Activated CD8-positive, alpha-beta memory T cell treated with anti-CD3 and anti-CD28 coated beads, Interleukin-2, amount 50 U/mL, for 4 hours (primary cell): ENCODE measurements at places on chromosomes 3 and 15.

DNA sequence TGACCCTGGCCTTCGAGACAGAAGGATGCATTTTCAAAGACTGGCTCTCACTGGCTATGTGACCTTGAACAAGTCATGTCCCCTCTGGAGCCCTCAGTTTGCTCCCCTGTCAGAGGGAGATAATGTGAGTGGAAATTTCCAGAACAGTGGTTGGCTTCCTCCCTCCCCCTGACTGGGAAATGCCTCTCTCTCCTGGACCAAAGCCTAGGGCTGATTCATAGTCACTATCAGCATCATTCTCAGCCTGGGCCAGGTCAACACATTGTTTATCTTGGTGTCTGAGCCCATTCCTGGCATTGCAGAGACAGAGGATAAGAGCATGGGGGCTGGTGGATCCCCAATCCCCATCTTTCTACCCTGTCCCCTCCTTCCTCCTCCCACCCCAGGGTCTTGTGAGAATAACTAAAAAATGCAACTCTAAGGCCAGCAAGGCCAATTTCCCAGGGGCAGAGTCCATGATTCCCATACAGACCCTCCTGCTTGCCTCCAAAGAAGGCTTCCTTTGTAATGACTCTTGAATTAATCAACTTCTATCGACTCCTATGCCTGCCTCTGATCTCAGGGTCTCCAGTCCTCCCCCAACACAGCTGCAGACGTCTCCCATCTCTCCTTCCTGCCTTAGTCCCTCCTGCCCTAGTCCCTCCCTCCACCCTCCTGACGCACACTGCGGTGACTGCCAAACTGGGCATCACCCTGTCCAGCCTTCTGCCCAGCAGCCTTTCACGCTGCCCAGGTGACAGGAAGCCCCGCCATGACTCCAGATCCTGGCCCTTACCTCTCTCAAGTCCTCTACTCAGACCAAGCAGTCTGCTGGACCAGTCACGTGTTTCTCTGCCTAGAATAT is 35.4 kb upstream of the CORO2B start:
- DNase-seq: no peak

GRCh38 chr3:25478211-25478757 is 50.2 kb downstream of the RARB start:
- DNase-seq: no peak

- DNase-seq: no peak
Measured at GRCh38 chr3:120013481-120013880, 80.8 kb downstream of the GSK3B start.

- no peak for DNase-seq
Measured at GRCh38 chr15:33068511-33068990, 126.0 kb downstream of the FMN1 start.

- no peak for DNase-seq
Measured at GRCh38 chr3:58062472-58062871, 54.2 kb downstream of the FLNB start.

GRCh38 chr3:171790898-171791691 is 19.2 kb downstream of the PLD1 start:
- DNase-seq: no peak

GRCh38 chr3:196559826-196560225 is 8.5 kb downstream of the WDR53 start:
- no peak for DNase-seq

DNA sequence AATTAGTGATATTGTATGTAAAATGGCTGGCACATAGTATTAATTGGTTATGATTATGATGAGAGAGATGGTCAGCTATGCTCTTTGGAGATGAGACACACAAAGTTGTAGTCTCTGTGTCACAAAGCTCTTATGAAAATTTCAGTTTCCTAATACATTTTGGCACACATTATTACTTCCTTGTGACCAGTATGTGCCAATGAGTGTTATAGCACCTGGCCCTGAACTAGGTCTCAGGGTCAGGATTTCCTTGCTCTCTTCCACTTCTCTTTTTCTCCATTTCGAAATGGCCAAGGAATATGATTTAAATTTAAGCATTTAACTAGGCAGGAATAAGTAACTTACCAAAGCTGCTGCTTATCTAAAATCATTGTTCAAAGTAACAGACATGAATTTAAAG is 28.0 kb downstream of the TIPARP start:
- DNase-seq: no peak

DNA sequence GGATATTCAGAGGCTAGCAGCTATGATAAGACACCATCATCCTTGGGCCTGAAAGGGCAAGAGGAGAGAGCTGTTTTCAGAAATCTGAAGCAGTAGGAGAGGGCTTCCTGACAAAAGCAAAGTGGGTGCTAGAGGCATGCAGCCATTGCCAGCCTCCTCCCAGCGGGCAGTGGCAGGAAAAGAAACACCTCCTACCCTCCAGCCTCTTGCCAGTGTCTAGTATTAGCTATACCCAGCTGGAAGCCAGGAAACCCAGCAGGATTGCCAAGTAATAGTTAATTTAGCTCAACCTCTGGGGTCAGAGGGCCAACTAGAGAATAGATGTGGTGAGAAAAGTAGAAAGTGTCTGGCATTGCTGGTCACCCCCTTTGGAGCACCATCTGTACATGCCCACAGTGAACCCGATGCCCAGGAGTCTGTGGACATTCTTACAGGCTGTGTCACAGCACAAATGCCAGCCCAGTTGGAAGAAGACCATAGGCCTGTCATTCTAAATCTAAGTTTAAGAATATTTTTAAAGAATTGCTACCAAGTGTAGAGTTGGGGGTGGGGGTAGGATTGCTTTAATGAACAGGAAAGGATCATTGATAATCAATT is 85.3 kb downstream of the HCN4 start:
- DNase-seq: no peak

GRCh38 chr15:93562395-93563123 is 473.5 kb upstream of the RGMA start:
- DNase-seq: no peak

GRCh38 chr3:195270817-195271409 is at the start of gene XXYLT1:
XXYLT1 (minus strand) TSS chr3:195271159; CDS start chr3:195271058, 101 bp downstream.
- DNase-seq: peak; percentile 91

- DNase-seq: no peak
Measured at GRCh38 chr3:121096953-121097352, 188.9 kb downstream of the STXBP5L start.

DNA sequence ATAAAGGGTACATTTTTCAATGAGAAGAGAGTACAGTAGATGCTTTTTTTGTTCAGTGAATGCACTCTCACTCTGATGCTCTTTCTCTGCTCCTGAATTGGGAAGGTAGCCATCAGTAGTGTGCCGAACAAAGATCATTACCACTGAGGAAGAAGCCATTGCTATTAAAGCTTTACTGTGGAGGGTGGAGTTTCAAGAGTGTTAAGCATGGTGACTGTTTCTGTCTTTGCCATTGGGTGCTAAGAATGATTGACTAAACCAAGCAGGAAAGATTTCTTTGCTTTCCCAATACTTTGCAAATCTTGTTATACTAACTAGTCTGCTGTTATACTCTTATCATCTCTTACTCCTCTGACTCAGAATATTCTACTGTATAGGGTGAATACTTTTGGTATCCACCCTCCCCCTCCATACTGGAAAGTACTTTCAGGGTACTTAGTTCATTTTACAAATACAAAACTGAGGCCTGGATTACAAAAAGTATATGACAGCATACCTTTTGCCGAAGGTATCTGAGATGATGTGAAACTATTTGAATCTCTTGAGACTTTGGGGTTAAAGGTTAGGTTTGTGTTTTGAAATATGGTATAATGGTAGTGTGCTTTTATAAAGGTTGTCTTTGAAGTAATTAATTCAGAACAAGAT is 1.7 kb downstream of the RAB11A start:
- no peak for DNase-seq

GRCh38 chr15:45205192-45205591 is 17.4 kb upstream of the SHF start:
- peak; percentile 50 for DNase-seq

DNA sequence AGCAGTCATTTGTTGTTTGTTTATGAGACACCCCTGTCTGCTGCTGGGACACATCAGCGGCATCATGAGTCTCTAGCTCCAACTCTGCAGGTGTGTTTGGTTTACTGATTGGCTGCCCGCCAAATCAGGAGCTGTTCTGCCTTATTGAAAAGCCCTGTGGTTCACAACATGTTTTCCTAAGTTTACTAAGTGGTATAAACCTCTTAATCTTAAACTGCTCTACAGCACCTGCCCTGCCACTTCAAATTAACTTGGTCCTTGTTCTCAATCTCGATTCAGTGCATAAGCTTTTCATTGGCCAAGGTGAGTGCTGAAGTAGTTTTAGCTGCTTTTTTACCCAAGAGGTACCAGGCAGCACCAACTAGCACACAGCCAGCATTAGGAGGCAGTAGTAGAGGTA is 77.8 kb upstream of the WDR72 start:
- DNase-seq: no peak

DNA sequence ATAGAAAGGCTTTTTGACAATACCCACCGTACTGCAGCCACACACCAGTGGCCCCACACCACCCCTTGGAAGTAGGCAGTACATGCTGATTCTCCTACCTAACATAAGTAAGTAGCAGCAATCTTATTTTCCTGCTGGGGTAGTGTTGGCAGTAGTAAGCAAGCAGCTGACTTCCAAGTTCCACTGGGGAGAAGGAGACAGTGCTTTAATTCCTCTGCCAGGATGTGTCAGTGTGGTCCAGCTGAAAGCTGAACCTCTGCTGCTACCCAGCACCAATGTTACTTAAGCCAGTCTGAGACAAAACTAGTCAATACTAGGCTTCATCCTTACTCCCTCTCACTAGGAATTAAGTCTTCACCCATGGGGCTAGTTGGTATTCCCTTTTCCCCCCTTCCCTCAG is 74.7 kb downstream of the DZIP3 start:
- no peak for DNase-seq

DNA sequence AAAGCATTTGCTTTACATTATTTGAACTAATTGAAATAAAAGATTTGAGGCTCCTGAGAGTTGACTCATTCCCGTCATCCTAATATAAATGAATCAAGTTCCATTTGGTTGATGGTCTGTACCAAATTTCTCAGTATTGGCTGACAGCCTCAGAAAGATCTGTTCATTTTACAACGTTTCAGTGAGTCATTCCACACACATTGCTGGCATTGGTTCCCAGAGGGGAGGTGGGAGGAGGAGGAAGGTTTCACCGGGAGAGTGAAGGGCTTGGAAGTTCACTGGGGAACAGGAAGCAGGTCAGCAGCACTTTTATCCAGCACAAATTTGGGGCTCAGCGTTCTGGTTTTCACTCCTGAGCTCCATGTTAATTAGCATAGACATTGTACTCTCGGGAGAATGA is 176.7 kb upstream of the CADPS start:
- no peak for DNase-seq

DNA sequence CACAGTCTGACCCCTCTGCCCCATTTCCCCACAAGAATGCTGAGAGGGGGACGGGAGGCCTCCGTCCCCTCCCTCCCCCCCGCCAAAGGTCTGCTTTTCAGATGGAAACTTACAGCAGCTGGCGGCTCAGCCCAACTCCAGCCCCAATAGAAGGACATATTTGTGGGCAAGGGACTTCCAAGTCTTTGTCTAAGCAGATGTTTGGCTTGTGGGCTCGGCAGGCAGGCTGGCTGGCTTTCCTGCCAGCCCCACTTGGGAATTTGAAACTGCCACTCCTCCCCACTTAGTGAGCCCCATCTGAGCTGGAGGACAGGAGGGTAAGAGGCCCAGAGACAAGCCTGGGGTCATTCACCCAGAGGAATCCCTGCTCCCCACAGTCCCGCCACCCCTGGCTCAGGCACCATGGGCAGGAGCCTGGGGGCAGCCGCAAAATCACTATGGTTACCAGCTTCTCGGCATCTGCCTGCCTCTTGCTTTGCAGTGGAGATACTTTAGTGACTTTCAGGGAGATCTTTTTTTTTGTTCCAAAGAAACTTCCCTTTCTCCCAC is 53.6 kb downstream of the LMCD1 start:
- no peak for DNase-seq

DNA sequence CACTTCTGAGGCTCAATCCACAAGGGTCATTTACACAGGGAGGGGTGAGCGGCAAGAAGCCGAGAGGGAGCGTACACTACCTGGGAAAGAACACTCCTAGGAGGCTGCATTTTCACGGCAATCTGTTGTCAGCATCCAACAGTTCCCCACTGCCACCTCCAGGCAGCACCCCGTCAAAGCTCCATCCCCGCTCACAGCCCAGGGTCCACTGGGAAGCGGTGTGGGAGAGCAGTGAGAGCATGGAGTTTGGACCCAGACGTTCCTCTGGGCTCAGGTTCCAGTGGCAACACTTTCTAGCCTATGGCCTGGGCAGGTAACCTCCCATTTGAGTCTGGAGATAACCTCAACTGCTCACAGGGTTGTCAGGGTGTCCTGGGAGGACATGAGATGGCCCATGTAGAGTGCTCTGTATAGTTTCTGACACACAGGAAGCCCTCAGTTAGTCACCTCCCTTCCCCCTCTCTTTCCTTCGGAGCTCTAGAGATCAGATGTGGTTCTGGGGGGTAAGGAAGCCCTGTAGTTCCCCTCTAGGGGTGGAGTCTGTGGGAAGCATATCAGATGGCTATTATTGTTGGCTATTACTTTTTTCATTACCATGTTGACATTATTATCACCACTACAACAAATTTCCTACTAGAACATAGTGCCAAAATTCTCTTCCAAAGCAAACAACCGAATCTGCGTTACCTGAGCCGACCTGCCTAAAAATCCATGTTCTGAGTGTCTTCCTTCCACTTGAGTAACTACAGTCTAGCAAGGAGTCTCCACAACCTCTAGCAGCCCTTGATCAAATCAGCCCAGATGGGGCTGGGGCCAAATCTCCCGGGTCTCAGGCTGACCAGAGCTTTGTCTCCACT is 29.1 kb downstream of the RUVBL1 start:
- no peak for DNase-seq

GRCh38 chr3:177673112-177673914 is 476.0 kb upstream of the TBL1XR1 start:
- DNase-seq: no peak

GRCh38 chr3:120028271-120029047 is 65.8 kb downstream of the GSK3B start:
- no peak for DNase-seq

DNA sequence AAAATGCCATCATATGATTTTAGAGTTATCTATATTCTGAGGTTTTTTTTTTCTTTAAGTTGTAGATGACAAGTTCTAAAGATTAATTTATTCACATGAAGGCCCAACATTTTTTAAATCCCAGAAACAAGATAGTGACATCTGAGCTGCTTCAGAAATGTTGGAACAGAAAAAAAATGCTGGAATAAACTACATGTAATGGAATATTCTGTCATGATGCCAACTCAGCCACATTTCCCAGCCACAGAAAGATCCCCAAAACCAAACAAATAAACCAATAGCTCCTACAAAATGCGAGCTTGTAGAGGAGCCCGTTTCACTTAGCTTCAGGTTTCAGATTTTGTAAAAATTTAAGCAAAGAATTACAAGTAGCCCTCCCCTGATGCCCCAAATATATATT is 111.0 kb upstream of the MYO5C start:
- no peak for DNase-seq

DNA sequence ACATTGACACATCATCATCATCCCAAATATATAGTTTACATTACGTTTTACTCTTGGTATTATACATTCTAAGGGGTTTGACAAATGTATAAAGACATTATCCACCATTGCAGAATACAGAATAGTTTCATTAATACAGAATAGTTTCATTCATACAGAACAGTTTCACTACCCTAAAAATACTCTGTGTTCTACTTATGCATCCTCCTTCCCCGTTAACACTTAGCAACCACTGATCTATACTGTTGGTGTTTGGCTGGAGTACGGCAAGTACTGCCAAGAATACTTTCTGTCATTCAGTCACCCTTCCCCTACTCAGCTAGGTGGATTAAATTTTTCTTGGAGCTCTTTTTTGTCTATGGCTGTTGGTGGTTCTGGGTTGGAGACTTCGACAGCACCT is 33.4 kb downstream of the LEKR1 start:
- DNase-seq: no peak

GRCh38 chr3:9500108-9501050 is 53.2 kb downstream of the LHFPL4 start:
- peak; percentile 51 for DNase-seq
